Natural killer cell treated with Interleukin-12 subunit alpha and Interleukin-12 subunit beta and Interleukin-15 and Interleukin-18, amount 100 ng/mL, for 72 hours (primary cell): ENCODE measurements at places on chromosomes 13 and 19.
A peak's percentile ranks its signal among the peaks of the same experiment; 100 is the strongest.

DNA sequence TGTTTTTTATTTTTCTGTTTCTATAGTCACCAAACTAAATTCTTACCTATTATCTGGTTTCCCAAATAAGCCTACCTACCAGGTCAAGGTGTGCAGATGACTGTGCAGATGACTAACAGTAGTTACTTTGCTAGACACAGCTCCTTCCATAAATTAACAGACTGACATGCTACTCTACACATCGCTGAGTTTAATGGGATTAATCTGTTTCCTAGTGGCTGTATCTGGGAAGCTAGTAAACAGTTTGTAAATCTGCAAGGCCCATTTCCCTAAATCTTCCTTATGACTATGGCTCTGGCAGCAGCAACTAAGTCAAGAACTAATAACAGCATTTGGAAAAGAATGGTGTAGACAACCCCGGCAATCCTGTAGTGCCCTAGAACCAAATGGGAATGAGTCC, 27.9 kb downstream of the MIPEP start:
- DNase-seq: no peak

DNA sequence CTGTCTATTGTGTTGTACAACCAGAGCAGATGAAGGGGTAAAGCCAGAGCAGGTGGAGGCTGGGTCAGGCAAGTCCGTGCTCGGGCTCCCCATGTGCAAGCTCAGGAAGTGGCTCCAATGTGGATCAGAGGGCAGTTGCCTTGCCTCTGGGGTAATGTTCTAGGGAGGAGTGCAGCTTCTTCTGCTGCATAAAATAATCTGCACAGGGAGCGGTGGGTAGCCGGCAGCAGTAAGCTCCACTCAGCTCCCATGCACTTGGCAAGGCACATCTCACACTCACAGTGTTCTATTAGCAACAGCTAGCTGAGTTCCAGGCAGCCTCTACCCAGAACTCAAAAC, 565.3 kb upstream of the SLITRK1 start:
- no peak for DNase-seq

- no peak for DNase-seq
These were observed 68.4 kb downstream of the SPATA13 start for GRCh38 chr13:24228852-24229458.

DNA sequence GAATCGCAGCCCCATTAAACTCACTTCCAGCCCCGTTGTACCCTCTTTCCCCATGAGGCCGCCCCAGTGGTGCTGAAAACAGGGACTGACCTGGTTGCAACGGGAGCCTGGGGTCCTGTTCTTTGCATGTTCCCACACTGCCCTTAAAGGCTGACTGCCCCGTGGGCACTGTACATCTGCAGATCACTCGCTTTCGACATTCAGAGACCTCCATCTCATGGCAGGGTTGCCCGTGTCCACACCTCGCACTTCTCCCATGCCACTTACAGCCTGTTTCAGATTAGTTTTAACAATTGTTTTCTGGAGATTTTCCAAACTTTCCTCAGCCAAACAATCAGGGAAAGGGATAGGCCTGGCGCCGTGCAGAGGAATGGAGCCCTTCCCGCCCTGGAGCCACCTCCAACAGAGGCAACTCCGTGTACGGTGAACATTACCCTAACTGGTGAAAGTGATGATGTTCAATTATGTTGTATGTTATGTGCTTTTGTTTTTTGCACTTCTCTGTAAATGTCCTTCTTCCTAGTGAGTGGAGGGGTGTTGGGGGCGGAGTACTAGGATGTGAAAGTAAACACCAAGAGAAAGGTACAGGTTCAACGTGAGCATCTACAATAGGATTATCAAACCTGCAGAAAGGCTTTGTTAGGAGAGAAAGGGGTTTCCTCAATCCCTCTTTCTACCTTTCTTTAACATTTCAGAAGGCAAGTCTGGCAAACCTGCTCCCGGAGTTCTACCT, 262.8 kb downstream of the FOXO1 start:
- DNase-seq: no peak

- DNase-seq: no peak
These were observed 174.5 kb downstream of the USP12 start for GRCh38 chr13:26996965-26997752.

DNA sequence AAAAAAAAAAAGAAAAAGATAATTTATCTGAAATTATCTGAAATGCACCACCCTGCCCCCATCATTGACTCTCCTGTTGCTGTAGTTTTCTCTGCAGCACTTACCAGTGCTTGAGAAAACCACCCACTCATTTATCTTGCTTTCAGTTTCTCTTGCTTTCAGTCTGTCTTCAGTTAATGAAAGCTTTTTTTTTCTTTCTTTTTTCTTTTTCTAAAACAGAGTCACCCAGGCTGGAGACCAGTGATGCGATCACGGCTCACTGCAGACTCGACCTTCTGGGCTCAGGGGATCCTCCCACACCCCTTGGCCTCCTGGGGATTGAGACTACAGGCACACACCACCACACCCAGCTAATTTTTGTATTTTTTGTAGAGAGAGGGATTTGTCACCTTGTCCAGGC, 4.3 kb upstream of the ACP5 start:
- DNase-seq: no peak

GRCh38 chr13:103187721-103188156, 121.5 kb upstream of the SLC10A2 start:
- DNase-seq: no peak

DNA sequence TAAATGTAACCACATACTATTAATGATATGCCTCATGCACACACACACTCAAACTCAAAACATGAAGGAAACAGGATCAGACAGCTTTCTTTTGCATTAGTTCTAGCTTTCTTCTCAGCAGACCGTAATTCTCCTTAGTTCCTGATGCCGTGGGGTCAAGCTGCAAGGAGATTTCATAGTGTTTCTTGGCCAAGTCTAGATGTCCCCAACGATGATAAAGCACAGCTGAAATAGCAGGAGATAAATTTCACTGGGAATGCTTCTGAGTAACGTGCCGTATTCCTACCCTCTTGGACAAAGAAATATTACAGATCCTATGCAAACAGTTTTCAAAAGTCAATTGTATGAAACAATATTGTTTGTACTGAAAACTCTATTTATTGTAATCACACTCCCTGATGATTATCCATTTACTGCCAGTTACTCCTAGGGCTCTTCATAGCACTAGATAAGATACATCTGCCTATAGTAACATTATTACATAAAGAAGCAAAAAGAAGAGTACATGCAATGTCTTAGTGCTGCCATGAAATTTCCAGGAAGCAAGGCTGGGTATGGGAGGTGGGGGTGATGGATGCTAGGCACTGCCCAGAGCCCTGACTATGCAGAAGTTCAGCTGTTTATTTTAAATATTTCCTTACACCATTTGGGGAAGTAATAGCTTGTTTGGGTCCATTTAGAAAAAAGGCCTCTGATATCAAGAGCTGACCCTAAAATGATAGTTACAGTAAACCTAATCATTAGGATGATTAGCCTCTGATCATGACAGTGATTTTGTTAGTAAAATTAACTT, 16.5 kb upstream of the GGACT start:
- DNase-seq: no peak

- DNase-seq: no peak
These were observed 1.9 kb upstream of the SDHAF1 start for GRCh38 chr19:35992907-35993765.

- no peak for DNase-seq
These were observed 13.2 kb upstream of the ADGRE5 start for GRCh38 chr19:14368011-14368513.

DNA sequence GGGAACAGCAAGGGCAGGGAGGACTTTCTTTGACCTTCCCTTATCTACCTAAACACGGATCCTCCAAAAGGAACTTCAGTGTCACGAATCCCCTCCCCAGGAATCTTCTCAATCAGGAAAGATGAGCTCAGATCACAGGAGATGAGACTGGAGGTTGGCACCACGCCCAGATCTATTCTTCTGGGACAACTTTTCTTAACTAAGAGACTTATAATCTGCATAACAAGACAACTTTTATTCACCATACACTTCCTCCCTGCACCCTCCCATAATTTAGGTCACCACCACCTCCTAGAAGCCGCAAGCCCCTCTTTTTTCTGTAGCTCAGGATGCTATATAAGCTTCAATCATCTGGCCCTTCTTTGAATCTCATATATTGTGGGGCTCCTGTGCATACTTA, 19.2 kb upstream of the AKT2 start:
- no peak for DNase-seq

DNA sequence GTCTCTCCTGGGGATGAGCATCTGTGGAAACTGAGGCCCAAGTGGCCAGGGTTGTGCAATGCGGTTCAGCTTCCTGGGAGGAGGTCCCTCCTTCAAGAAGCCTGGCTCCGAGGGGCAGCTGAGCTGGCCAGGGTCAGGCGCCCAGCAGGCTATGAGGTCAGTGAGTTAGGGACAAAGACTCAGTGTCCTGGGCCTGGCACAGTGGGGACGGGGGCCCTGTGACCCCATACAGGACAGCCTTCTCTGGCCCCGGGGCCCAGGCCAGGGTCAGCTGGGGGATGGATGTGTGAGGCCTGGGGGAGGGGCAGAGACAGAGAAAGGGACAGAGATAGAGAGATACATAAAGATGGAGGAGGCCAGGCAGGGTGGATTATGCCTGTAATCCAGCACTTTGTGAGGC, 3.0 kb upstream of the IL12RB1 start:
- no peak for DNase-seq

- no peak for DNase-seq
These were observed 6.1 kb downstream of the ELAVL1 start for GRCh38 chr19:7999376-7999775.

GRCh38 chr19:27740396-27740795, 1472.6 kb downstream of the UQCRFS1 start:
- no peak for DNase-seq

DNA sequence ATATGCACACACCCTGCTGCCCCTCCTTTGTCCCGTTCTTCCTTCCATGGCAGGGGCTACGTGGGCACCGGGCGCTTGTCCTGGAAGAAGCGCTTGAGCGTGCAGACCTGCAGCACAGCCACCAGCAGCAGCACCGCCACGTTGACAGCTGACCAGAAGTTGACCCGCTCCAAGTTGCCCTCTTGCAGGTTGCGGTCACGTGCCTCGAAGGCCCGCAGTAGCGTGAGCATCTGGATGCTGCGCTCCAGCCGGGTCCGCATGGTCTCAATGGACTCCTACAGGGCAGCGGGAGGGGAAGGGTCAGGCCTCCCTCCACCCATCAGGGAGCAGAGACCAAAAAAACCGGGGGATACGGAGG, 3.1 kb downstream of the TMED1 start:
- no peak for DNase-seq

GRCh38 chr19:15251749-15252397, 19.6 kb upstream of the EPHX3 start:
- DNase-seq: no peak

DNA sequence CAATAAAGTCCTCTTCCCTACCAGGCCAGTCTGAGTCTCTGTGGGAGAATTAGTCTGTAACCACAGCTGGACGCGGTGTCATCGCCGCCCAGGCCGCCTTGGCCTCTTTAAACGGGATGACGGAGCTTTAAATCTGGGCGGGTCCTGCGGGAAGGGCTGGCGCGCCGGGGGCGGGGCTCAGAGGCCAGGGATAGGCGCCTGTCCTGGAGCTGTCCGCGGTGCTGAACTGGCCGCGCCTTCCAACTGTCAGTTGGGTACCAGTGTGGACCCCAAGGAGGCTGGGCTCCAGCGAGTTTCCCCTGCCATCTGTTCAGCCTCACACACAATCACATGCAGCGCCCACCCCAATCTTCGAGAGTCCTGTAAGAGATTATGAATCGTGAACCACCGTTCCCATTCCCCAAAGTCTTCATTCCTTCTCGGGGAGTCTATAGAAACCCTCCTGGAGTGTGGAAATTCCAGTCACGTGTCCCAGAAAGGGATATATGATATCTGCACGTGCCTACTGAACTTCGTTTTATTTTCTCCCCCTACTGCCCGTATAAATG, 11.5 kb downstream of the APLP1 start:
- peak; percentile 85 for DNase-seq
